ENCODE measurements at places on chromosomes 13 and 19.
A peak's percentile ranks its signal among the peaks of the same experiment; 100 is the strongest.

- DNase-seq: no peak
Measured at GRCh38 chr19:35295792-35296462, 4.0 kb downstream of the MAG start.

- DNase-seq: no peak
Measured at GRCh38 chr19:38227287-38228004, 3.4 kb upstream of the DPF1 start.

GRCh38 chr13:114161644-114162532 is 17.2 kb upstream of the CFAP97D2 start:
- no peak for DNase-seq

GRCh38 chr13:91056746-91057145 is 290.7 kb upstream of the MIR17HG start:
- DNase-seq: no peak

GRCh38 chr13:29664591-29664990 is 69.1 kb upstream of the SLC7A1 start:
- no peak for DNase-seq

DNA sequence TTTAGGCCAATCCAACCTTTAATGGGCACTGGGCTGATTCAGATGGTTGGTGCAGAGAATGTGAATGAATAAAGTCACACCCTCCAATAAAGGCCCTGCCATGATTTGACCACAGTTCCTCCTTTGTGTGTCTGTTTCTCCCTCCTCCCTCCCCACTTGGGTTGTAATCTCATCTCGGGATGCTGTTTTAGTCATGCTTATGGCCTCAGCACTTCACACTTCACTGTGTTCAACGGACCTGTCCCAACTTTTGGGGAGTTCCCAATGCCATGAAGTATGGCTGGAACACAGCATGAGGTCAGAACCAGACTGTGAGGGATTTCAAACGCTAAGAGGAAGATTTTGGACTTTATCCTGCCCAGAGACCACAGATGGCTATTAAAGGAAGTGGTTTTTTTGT is 5.6 kb upstream of the RAB8A start:
- peak; percentile 8 for DNase-seq

DNA sequence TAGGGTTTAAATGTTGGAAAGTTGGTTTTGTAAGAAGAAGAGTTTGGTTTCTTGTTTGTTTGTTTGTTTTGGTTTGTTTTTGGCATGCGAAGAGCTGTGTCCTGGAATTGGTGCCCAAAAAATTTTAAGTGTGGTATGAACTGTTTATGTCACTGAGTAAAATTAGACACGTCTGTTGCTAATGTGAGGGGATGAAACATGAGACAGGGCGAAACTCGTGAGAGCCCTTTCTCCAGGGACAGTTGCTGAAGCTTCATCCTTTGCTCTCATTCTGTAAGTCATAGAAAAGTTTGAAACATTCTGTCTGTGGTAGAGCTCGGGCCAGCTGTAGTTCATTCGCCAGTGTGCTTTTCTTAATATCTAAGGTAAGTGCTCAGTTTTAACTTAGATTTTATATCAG is at the start of gene SGCG:
SGCG (plus strand) TSS at position 269 of the 400 bp plus-strand sequence. CDS start 22,716 bp downstream, outside the sequence.
- DNase-seq: no peak

DNA sequence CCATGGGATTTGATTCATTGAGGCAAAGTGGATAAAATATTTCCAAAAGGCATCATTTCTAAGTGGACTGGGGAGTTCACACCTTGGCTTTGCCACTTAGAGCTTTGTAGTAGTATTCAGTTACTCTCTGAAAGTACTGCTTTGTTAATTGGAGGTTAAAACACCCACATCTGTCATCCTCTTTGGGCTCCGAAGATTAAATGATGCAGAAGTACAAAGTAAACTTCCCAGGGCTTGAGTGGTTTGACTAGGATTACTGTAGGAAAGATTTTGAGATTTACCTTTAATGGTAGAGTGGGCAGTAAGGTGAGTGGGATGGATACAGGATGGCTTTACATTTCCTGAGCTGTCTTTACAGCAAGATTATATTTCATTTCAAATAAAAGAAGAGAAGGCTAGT is 42.4 kb downstream of the WASF3 start:
- DNase-seq: no peak

DNA sequence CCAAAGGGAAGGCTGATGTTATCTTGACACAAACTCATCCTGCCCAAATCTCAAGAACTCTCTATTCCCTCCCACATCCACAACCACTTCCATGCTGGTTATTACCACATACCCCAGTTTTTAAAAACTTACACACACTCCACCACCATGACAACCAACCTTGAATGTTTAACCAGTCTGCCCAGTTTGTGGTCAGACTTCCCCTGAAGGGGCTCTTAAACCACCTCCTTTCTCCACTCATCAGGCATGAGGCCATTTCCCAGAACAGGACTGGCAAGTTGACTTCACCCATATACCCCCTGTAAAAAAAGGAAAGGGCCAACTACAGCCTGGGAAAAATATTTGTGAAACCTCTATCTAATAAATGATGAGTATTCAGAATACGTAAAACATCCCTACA is 12.4 kb upstream of the ZSCAN4 start:
- DNase-seq: no peak

DNA sequence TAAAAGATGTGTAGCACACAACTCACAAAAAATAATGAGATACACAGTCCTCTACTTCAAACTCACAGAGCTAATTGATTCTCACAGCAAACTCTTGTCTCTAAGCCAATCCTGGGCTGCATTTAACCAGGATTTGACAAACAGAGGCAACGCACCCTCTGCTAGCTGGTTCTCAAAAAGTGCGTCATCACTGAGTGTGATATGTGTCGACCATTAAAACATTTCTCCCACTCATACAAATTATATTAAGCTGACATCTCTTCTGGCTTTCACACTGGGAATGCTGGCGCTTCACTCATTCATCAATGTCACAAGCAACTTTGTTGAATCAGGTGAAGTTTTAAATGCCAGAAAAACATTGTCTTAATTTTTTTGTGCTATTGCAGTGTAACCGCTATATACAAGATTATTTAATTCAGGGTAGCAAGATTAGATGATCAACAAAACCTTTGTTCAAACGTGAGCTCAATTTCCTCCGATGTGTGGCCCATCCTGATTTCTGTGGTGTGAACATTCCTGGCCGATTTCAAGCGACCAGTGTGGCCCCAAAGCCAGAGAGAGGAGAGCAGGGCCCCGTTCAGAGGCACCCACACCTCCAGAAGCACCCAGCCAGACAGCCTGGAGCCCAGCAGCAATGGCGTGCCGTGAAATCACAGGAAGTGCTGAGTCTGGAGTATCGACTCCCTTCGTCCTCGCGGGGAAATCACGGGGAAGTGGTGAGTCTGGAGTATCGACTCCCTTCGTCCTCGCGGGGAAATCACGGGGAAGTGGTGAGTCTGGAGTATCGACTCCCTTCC is 49.4 kb downstream of the RASA3 start:
- DNase-seq: no peak

- DNase-seq: no peak
Measured at GRCh38 chr19:38216785-38217641, 7.0 kb downstream of the DPF1 start.

- peak; percentile 23 for DNase-seq
Measured at GRCh38 chr13:36344173-36344572, 2.0 kb downstream of the SPART start.

DNA sequence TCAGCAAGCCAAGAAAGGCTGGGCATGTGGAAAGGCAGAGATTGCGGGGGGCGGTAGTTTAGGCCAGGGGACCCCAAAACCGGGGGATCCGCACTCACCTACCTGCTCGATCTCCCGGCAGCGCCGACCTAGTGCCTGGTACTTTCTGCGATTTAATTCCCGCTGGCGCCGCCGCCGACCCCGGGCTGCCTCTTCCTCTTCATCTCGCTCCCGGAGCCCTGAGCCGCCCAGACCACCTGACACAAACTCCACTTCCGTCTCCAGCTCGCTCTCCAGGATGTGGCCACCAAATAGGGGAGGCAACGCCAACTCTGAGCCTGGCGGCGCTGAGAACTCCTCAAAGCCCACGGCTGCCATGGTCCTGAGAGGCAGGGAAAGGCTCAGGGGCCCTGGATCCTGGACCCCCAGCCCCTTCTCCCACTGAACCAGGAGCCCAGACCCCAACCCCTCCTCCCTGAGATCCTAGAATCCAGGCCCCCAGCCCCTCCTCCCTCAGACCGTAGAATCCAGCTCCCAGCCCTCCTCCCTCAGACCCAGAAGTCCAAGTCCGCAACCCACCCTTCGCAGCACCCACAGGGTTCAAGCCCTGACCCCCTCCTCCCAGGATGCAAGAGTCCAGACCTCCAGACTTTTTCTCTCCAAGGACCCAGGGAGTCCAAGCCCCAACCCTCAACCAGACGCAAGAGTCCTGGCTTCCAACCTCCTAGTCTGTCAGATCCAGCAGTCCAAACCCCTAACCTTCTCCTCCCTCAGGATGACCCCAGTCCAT is 933 bp downstream of the TFPT start:
- DNase-seq: no peak

- no peak for DNase-seq
Measured at GRCh38 chr19:10294368-10294697, 4.6 kb downstream of the ICAM5 start.

GRCh38 chr13:59835569-59835968 is 328.2 kb downstream of the DIAPH3 start:
- no peak for DNase-seq

GRCh38 chr13:38167164-38167822 is 182.4 kb upstream of the UFM1 start:
- no peak for DNase-seq
